ENCODE measurements at places on chromosomes 4 and X.
A peak's percentile ranks its signal among the peaks of the same experiment; 100 is the strongest.

DNA sequence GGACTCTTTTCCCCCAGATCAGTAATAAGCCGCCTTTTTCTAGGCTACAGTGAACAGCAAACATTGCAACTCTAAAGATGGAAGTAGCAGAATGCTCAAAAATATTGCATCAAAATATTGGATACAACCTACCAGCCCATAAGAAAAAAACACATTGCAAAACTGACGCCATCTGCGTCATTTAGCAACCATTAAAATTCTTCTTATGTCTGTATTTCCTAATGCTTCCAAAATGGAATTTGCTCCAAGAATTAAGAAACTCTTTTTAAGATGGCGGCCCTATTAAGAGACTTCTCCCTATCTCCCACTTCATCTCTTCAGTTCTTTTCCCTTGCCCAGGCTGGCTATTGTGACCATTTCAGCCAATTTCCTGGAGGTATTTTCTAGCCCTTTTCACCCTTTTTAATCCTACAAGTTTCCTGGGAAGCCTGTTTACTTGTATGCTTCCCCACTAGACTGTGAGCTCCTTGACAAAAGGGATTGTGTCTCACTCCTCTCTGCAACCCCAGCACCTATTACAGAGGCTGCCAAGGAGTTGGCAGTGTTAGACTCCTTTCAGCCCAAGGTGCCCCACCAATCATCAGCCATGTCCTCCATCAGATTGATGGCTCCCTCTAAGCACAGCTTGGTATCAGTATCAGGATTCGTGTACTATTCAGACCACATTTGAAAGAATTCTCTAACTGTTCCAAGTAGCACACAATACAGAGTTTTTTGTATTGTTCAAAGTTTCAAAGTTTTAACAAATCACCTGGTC is 4.4 kb downstream of the GPC3 start:
- no peak for DNase-seq

GRCh38 chrX:17375637-17376430 is 834 bp downstream of the NHS start:
- DNase-seq = no peak

GRCh38 chr4:173493041-173493440 is 37.0 kb downstream of the HAND2 start:
- DNase-seq = no peak

DNA sequence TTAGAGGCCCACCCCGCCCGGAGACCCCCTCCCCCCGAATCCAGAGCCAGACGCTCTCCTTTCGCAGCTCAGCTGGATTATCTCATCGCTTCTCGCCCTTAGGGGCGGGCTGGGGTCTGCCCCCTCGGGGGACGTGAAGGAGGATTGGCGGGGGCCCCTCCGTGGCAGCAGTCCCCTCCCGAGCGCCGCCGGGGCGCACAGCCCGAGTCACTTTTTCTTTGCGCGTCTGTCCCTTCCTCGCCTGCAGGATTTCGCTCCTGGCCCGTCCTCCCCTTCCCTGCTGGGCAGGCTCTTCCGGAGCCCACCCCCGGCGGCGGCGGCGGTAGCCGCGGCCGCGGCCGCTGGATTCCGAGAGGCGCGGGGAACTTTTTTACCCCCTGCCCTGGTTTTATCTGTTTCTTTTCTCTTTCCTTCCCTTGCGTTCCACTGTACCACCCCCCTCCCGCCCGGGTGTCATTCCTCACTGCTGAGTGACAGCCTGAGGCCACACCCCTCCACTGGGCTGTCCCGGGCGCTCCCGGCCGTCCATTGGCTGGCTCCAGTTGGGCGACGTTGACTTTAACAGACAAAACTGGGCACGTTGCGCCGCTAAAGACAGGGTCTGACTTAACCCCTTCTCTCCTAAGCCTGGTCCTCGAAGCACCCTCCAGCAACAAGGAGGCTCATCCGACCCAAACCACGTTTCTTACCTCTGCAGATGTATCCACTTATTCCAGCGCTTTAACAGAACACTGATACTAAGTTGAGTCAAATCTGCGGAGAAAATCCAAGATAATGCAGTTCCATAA is 492 bp upstream of the NKX3-2 start:
- peak; percentile 32 for DNase-seq

DNA sequence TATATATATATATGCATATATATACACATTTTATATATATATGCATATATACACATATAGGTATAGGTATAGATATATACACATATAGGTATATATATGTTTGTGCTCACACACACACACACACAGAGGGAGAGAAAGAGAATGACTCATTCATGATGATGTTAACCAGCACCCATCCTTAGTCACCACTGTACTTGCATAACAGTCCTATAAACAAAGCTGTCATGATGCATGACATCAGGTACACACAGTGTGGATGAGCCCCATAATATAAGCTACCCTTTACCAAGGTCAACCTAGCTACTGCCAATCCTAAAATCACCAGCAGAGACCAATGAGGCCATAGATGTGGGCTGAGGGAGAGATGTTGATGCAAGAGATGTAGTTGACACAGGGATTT is 1408.0 kb downstream of the RAPGEF2 start:
- DNase-seq = no peak
